HCEC 1CT (cell line): ENCODE measurements at places on chromosomes 7 and 10.

GRCh38 chr10:50577681-50578350, 45.9 kb downstream of the SGMS1 start:
- no peak for DNase-seq

DNA sequence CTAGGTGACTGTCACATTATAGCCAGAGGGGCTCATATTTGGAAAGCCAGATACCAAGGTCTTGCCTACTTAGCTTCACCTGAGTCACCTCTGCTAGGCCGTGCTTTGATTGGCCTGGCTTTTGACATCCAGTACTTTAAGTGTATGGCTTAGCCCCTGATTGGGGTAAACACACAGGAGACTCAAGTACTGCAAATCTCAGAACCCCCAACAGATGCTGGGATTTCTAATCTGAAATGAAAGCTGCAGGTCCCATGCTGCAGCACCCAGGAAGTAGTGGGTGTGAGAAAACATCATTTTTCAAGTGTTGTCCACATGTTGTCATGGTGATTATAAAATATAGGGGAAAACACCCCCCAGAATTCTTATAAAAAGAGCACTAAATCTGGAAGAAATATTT, 76.2 kb downstream of the WIPF3 start:
- no peak for DNase-seq

GRCh38 chr7:118372530-118372929, 148.0 kb downstream of the ANKRD7 start:
- no peak for DNase-seq

DNA sequence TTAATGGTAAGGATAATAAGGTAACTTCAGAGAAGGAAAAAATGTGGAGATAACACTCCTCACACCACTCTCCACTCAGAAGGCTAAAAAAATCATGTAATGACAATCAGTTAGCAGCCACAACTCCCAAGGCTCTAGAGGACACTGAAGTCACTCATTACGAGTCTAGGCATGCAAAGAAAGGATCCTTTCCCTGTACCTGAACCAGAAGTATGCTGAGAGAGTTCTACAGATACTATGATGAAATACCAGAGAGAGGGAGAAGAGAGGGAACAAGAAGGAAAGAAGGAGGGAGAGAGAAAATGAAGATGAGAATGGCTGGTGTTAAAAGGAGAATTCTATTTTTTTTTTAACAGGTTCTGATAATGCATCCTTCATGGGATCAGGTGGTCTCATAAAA, 224.3 kb upstream of the PLXNA4 start:
- no peak for DNase-seq

DNA sequence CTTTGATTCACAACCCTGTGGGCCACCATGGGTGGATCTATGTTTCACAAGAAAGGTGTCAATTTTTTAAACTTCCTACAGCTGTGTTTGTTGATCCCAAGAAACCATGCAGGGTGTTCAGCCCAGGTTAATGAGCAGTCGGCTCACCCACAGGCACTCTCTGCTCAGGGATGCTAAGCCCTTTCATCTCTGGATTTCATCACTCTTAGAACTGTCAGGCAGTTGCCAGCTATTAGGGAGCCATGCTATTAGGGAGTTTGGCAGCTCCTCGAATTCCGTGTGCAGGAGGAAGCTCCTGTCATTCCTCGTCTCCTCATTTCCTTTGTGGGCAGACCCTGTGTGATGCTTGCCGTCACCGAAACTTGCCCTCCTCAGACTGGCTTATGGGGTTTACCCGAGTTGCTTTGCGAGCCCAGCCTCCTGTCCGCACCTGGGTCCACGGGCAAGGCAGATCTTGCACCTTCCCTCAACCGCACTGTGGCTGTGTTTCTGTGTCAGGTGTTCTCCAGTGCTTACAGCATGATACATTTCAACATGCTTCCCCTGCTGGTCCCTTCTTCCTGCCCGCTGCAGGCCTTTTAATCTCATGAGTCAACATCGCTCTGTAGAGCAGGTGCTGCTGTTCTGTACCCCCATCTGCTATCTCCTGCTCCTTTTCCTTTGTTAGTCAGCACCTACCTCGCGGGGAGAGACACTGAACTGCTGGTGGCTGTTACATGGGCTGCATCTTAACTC, 509.8 kb downstream of the SUGCT start:
- no peak for DNase-seq

DNA sequence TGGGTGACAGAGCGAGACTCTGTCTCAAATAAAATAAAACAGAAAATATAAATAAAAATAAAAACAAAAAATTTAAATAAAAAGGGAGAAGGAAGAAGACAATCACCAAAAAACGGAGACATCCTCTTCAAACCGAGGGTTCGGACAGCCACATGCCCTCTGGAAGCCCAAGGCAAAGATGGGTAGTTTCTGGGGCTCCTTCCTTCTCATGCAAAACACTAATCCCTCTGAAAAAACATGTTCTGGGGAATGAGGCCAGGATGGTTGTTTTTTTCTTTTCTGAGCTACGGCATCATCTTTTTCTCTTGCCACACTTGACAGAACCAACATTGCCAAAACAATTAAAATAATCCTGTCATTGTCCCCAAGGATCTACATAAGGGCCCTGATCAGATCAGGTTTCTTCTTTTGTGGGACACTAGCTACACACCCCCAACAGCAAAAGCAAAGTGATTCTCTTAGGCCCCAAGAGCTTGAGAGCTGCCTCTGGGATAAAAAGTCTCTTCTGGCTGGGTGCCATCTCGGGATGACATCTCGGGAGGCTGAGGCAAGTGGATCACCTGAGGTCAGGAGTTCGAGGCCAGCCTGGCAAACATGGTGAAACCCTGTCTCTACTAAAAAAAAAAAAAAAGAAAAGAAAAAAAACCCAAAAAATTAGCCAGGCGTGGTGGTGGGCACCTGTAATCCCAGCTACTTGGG, 14.2 kb upstream of the POR start:
- DNase-seq: no peak

DNA sequence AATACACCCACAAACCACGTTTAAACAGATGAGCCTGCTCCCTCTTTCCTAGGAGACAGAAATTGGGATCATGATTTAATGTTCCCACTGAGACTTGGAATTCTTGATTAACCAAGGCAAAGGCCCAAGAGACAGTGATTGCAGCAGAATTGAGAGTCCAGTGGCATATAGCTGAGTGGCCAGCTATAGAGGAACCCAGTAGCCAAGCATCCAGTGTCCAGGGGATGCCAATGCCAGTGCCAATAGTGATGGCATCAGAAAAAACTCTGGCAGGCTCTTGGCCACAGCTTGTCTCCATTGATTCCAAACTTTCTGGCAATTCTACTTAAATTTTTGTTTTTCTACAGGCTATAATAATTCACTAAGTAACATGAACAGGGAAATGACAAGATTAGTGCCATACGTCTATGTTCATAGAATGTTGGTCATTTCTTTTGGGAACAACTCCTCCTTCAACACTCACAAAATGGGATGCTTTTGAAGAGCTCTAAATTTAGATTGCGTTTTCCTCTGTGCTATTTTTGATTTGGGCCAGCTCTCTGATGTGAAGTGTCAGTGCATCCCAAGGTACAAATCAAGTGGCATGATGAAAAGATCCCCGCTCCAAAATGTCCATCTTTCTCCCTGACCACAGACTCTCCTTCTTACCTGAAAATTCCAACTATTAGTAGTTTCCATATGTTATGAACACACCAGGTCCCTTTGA, 83.1 kb upstream of the A1CF start:
- no peak for DNase-seq

- no peak for DNase-seq
Observed at GRCh38 chr7:54988516-54988915, 30.3 kb upstream of the EGFR start.
